ENCODE measurements at places on chromosomes 7 and 10.
A peak's percentile ranks its signal among the peaks of the same experiment; 100 is the strongest.

GRCh38 chr7:42238709-42239366 is 1.8 kb upstream of the GLI3 start:
- no peak for DNase-seq

- DNase-seq = no peak
Observed at GRCh38 chr7:84336303-84336702, 141.7 kb upstream of the SEMA3A start.

- DNase-seq = no peak
Observed at GRCh38 chr10:31194986-31195385, 124.0 kb upstream of the ZEB1 start.

- DNase-seq = no peak
Observed at GRCh38 chr7:30028749-30029635, 780 bp downstream of the PLEKHA8 start.

DNA sequence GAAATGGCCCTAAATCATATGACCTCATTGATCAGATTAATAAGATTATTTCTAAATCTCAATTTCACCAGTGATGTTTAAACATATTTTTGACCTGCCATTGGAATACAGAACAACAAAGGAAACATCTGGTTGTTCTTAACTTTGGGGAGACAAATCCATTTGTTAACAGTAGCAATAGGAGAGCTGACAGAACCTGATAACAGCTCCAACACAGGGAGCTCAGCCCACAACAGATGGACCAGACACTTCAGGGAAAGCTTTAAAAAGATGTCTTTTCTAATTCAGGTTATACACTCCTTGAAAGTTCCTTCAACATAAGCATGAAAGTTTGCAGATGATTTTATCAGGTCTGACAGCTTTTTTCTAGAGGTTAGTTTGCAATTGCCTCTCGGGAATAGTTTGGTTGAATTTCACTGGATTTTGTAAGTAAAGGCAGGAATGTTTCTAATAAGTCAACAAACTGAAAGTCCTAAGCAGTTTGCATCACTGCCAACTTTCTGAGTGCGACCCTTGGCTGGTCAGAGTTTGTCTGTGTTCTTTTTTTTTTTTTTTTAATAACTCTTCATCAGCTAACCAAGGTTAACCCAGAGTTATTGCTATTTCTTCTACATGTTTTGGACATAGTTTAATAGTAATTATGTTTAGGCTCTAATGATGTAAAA is 6.5 kb upstream of the MET start:
- DNase-seq = no peak

GRCh38 chr7:66173856-66174255 is 31.3 kb upstream of the TPST1 start:
- DNase-seq = no peak

- no peak for DNase-seq
Observed at GRCh38 chr7:12719981-12720865, 32.8 kb downstream of the ARL4A start.

- DNase-seq = no peak
Observed at GRCh38 chr10:31739711-31740110, 188.9 kb downstream of the ARHGAP12 start.

DNA sequence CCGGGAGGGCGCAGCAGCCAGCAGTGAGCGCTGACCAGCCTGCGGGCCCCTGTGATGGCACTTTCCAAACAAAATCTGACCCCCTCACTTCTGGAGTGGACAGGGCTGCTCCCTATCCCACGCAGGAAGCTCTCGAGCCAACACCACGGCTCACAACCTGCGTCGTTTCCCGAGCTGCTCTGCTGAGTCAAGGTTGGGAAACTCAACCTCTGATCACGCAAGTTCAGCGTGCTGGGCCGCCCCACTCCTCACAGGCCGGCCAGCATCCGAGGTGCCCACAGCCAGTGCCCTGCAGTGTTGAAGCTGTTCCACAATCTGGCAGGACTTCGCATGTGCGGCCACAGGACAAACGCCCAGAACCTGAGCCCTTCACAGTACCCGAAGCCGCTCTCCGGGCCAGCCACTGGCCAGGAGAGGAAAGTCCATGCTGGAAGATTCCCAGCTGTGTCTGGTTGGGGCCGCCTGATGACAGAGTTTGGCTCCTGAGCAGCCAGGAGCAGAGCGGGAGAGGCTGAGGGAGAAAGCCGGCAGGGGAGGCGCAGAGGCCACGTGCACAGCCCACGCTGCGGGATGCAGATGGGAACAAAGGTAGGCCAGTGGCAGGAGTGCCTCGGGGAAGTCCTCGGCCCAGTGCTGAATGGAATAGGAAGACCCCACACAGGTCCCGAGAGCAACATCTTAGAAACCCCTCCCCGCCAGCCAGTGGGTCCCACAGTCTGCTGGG is 263.3 kb upstream of the TCERG1L start:
- DNase-seq = no peak

GRCh38 chr10:86945361-86946212 is 11.8 kb downstream of the MMRN2 start:
- no peak for DNase-seq

GRCh38 chr10:47383261-47384147 is 589 bp downstream of the ZNF488 start:
- no peak for DNase-seq

- no peak for DNase-seq
Observed at GRCh38 chr10:97766106-97766810, 5.5 kb downstream of the SFRP5 start.

GRCh38 chr10:133110133-133110532 is 22.4 kb downstream of the ADGRA1 start:
- no peak for DNase-seq

GRCh38 chr7:33642312-33642711 is 263.0 kb upstream of the BMPER start:
- no peak for DNase-seq

DNA sequence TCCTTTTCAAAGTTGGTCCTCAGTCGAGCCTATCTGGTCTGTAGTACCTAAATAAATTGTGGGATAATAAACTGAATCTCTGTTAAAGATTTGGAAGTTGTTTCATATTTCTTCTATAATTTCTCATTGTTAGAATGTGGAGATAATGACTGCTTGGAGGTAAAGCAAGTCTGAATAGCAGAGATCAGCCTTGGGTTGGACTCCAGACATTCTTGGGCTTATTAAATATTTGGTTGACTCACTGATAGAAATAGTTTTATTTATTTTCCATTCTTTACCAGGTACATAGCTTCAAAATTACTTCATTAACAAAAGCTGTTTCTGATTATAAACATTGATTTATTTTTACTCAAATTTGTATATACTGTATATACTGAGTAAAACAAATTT is 34.3 kb downstream of the TPST1 start:
- no peak for DNase-seq

GRCh38 chr7:27158436-27159265 is 2.2 kb upstream of the HOXA7 start:
- peak; percentile 39 for DNase-seq

- DNase-seq = no peak
Observed at GRCh38 chr7:47480576-47481538, 101.1 kb downstream of the TNS3 start.

DNA sequence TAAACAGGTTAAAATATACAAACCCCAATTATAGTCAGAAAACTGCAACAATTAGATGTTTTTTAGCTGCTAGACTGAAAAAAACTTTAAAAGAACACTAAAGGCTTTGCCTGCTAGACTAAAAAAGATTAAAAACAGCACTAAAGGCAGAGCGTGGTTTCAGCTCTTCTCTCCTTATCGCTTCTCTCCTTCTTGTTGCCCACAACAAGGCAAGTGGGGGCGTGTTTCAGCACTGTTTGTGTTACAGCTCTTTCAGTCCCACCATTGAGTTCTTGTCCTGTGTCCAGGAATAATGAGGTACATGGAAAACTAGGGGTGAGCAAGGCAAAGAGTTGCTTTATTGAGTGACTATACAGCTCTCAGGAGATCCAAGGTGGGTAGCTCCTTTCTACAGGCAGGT is 112.3 kb downstream of the HPSE2 start:
- DNase-seq = no peak

DNA sequence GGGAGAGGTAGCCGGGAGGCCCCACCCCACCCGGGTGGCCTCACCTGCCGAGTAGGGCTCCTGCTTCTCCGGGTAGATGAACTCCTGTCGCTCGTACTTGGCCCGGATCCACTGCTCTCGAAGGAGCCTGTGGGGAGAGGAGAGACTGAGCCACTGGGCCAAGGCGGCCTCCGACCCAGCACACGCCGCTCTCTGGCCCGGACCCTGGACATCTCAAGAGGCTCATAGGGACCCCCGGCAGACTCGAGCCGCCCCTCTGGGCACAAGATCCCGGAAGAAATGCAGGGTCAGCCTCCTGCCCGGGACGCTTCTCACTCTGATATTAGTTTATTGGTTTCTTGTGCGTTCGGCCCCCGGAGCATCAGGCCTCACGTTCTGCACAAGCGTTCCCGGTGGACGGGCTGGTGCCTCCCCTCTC is 34.5 kb downstream of the ADAP1 start:
- peak; percentile 31 for DNase-seq

DNA sequence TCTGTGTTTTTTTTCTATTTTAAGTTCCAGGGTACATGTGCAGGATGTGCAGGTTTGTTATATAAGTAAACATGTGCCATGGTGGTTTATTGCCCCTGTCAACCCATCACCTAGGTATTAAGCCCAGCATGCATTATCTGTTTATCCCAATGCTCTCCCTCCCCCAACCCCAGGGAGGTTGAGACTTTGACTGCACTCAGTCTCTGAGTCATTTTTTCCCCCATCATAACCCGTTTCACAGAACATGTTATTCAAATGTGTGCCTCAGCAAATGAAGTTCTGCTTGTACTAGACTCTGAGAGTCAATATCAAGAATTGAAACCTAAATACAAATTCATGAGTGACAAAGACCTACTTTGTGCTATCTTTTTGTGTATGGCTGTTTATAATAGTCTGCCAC is 70.0 kb upstream of the CYP26C1 start:
- DNase-seq = no peak

- no peak for DNase-seq
Observed at GRCh38 chr7:131949659-131950058, 393.2 kb upstream of the PODXL start.

DNA sequence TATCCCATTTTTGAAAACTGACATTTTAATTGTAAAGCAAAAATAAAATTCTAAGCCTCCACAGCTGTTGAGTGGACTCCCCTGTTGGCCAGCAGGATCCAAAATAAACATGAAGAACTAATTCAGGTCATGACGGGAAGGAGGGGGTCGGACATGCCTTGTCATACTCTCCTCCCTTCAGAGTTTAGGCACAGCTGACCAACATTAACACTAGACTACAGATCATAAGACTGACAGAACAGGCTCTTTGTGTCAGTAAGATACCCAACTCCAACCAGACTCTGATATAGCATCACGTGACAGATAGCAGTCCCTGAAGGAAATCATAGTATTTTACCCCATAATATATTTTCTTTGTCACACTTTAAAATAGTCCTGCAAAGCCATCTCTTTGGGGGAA is 20.9 kb upstream of the ZNF12 start:
- no peak for DNase-seq
